ELF-1 (cell line): ENCODE measurements at places on chromosomes 3 and 15.

DNA sequence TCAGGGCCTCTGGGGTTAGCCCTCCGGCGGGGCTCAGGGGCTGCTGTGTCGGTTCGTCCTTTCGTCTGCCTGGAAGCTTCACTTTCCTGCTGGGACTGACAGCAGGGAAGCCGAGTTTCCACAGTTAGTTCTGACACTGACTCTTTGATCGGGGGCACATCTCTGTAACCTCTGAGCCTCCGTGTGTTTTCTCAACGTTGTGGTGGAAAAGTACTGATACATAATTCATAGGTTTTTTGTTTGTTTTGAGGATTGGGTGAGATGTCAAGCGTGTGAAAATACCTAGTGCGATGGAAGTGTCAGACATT is 481 bp downstream of the AP4E1 start:
- no peak for DNase-seq

GRCh38 chr15:27238209-27238608 is 267.2 kb downstream of the GABRG3 start:
- no peak for DNase-seq

DNA sequence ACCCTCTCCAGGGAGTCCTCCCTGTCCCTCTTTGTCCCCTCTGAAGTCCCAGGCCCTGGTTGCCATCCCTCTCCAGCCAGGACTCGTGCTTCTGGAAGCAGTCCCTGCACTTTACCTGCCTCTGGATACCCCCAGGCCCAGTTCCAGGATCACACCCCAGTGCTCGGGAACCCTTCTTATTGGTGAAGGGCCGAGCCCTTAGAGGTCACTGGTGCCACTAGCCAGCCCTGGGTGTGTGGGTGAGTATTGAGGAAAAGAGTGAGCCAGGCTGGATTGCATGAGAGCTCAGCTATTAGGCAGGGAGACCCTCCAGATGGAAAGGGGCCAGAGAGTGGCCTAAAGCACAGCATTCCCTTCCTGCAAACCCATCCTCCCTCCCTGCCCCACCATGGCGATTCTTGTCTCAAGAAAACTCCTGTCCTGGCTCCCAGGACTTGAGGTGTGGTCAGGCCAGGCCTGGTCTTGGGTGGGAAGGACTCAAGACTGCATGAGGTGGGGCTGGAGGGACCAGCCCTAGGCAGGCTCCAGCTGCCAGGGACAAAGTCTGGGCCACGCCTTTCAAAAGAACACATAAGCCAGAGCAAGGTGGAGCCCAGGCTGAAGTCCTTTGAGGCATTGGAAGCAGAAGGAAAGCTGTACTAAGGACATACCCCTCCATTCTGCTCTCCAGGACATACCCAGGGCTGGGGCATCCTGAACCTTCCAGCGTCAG is 4.8 kb upstream of the PHGR1 start:
- no peak for DNase-seq

- no peak for DNase-seq
Observed at GRCh38 chr3:30231277-30232141, 374.9 kb upstream of the TGFBR2 start.

GRCh38 chr3:45567730-45568172 is 26.8 kb upstream of the LIMD1 start:
- DNase-seq, result no peak

DNA sequence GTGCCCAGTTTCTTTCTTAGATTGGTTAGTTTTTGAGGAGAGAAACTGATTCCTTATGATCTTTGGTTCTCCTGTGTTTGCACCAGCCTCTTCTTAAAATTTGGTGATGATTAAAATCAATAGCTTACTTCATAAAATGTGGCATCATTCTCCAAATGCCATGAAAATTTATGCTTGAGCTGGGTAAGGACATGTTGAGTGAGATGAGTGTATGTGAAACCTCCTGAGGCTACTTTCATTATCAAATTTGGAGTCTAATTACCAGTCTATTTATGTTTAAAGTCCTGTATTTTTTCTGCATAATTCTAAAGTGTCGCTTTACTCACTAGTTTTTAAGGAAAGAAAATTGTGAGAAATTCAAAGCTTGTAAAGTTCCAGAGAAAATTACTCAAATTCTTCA is 102.1 kb downstream of the DIPK2A start:
- no peak for DNase-seq

DNA sequence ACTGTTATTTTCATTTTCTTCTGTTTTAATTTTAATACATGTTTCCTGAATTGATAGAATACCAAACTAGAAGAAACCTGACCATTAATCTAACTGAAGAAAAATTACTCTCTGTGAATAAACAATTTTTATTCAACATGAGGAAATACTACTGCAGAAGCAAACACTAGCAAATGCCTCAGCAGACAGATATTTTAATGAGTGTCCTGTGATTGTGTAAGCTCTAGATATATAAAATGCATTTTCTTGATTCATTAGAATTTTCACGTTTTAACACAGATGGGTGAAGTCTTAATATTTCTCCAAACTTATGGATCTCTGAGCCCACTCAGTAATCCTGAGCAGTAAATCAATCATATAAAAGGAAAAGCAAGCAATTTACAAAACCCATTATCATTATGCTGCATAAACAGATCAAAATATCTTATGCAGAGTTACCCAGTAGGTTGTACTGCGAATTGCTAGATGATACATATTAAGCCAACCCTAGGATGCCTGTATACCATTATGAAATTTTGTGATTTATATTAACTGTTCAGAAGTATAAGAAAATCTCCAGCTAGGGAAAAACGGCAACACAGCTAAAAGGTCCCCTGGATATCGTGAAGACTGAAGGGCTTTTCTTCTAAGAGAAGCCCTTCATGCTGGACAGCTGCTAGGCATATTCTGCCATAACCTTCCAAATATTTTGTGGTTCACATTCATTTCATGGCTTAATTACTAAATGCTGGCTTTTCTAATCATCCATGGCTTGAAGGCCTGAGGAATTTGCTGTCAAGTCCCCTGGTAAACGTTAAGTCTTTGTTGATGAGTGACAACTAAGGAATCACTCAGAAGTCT is 157.7 kb upstream of the TGFBR2 start:
- no peak for DNase-seq

DNA sequence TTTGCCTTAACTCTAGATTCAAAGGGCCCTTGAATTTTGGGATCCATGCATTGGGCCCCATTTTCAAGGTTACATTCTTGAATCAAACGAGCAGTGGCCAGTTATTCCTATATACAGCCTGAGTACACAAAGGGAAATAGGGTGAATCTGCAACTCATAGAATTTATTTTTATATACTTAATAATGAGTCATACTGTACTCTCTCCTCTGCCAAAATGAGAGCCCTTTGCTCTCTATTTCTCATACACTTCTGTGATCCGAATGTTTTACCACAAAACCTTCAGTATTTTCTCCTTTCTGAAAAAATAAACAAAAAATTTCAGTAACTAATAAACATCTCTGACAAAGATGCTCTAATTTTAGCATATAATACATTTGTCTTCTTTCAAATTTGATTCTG is 116.7 kb downstream of the SERPINI1 start:
- no peak for DNase-seq

GRCh38 chr3:142081178-142081577 is 68.2 kb downstream of the TFDP2 start:
- DNase-seq, result no peak

DNA sequence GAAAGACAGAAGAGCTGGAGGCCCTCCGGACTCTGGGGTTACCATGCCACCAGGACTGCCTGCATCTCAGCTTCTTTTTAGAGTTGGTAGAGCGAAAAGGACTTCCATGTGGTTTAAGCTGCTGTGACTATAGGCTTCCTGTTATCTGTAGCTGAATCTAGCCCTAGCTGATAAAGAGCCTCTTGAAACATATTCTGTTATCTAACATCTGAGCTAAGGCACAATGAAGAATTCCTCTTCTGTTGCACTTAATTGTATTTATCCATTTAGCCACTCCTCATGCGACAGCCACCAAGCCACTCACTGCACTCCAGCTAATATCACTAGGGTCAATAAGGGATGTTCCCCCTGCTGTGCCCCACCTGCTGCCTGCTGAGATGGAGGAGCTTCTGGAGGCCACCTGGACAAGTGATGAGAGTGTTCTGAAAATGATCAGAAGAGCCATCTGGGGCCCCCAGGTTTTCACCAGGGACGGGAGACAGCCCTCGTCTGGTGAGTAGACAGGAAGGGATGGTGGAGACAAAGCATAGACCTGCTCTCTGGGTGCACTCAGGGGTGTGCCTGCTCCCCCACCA is 94.6 kb upstream of the PLXNA1 start:
- no peak for DNase-seq

- DNase-seq, result peak; percentile 92
Observed at GRCh38 chr3:61564395-61565059, 3.2 kb downstream of the PTPRG start.

DNA sequence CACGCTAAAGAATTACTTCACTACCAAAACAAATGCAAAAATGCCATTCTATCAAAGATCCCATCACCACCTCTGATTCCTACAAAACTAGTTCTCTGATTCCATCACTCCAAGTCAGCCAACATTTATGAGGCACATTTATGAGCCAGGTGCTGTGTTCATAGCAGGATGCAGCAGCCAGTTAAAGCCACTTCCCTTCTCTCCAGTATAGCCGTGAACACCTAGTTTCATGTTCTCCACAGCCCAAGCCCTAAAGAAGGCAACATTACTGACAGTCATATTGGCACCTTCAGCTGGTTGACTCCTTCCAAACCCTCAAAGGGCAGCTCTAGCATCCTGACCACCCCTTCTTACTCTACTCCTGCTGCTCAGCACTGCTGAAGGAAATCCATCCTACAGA is 36.4 kb downstream of the RYK start:
- no peak for DNase-seq

GRCh38 chr3:66496746-66497145 is 4.1 kb downstream of the LRIG1 start:
- no peak for DNase-seq

GRCh38 chr3:185175370-185175987 is 22.6 kb upstream of the C3orf70 start:
- DNase-seq, result peak; percentile 76

DNA sequence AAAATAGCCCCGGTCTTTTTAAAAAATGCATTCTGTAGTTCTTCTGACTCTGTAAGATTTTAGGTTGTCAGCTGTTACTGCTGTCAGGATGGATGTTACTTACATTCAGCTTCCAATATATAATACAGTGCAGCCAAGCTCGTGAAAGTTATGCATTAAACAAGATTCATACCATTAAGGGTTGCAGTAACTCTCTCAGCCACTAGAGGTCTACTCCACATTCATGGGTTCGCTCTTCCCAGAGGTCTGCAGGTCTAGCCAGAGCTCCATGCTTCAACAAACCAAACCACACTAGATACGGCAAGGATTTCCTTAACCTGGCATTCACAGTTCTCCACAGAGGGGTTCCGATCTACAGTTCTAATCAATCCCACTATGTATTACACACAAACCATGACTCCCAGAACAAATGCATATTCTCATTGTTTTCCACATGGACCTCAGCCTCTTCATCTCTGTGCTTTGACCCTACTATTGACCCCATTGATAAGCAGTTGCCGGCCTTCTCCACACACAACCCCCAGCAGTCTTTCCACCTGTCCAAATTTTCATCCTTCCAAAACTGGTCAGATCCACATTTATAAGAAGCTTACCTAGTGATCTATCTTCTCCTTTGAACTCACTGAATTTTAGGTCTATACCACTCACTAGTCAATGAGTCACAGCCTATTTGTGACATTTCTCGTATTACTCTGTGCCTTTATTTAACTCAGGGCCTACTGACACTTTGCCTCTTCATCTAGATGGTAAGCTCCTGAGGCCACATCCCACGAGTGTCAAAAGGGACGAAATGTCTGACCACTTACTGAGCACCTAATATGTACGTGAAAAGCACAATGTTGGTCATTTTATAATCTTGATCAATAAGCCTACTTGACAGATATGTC is 33.7 kb downstream of the RORA start:
- DNase-seq, result no peak

DNA sequence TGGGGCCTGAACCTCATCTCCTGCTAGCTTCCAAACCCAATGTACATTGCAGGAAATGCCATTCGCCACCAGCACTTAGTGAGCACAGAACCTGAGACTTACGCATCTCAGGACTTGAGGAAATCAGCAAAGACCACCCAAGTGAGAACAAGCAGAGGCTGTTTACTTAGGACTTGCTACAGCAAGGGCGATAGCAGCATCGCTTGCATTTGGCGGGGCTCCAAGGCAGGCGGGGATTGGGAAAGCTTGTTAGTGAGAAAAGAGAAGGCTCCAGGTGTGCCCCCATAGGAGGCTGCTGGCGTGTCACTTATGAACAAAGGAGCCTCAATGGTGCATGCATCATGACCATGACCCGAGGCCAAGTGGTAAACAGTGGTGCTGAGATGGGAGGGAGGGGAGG is 19.7 kb downstream of the SLC6A20 start:
- DNase-seq, result no peak

GRCh38 chr15:70275461-70276138 is 177.9 kb upstream of the TLE3 start:
- no peak for DNase-seq

- DNase-seq, result no peak
Observed at GRCh38 chr15:55683376-55683775, 59.6 kb downstream of the PRTG start.
